ENCODE measurements at places on chromosomes 6 and 20.

- DNase-seq: no peak
Observed at GRCh38 chr6:78614961-78615360, 252.4 kb upstream of the IRAK1BP1 start.

DNA sequence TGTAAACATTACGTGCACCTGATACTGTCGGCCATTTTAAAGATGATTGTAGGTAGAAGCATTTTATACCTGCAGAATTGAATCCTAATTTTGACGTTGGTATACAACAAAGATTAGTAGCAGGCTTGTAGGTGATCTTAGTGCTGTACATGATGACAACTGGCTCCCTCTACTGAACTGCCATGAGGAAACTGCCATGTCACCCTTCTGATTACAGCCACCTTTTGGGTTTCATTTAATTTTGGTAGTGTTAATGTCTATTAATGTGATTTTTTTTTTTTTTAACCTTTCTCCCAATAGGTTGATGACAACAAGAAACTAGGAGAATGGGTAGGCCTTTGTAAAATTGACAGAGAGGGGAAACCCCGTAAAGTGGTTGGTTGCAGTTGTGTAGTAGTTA lies 2.3 kb downstream of the RPS12 start:
- DNase-seq: no peak

DNA sequence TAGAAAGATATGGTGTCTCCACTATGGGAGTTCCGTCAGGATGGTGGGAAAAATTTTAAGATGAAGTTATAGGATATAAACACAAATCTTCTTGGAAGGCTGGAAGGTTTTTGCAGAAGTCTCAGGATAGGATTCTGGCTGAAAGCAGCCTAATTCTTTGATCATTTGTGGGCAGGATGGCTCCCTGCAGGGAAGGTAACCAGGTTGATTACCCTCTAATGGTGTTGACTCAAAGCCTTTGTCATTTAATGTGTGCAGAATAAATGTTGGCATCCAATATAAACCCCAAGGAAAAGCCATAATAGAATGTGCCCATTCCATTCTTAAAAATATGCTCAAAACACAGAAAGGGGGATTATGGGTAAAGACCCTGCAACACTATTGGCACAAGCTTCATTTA lies 204.3 kb downstream of the EPM2A start:
- no peak for DNase-seq

GRCh38 chr6:116651916-116652315 lies 16.6 kb downstream of the ZUP1 start:
- DNase-seq: no peak

- DNase-seq: no peak
Observed at GRCh38 chr20:23245553-23246181, 104.9 kb upstream of the NXT1 start.

- no peak for DNase-seq
Observed at GRCh38 chr6:137217801-137218472, 1.2 kb downstream of the IFNGR1 start.

- DNase-seq: no peak
Observed at GRCh38 chr6:168618546-168619315, 177.7 kb downstream of the SMOC2 start.

- DNase-seq: no peak
Observed at GRCh38 chr20:60101201-60101890, 143.1 kb downstream of the CDH26 start.

DNA sequence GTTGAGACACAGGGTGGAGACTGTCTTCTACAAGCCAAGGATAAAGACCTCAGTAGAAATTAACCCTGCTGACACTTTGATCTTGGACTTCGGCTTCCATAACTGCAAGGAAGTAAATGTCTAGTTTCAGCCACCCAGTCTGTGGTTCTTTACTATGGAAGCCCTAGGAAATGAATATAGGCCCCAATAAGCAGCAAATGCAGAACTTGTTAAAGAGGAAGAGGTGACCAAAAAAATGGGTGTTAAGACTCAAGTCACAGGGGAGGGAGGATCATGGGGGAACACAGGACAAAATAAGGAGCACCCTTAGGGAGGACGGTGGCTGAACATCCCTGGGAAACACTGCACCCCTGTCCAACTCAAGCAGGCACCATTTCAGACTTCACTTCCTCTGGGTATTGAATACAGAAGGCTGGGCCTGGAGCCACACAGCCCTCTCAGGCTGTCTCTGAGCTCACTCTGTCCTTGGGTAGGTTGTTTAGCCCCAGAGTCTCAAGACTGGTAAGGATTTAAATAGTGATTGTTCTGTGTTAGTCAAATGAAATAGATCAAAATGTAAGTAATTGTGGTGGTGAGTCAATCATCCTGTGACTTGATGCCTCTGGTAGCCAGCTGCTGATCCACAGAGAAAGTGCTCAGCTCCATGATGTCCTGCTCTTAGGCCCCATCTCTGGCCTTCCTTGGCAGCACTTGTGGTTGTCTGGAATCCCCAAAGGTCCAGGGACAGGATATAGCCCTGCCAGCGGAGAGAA lies 30.5 kb upstream of the SIRPD start:
- DNase-seq: no peak

GRCh38 chr20:61439251-61439650 lies 187.2 kb downstream of the CDH4 start:
- DNase-seq: no peak

DNA sequence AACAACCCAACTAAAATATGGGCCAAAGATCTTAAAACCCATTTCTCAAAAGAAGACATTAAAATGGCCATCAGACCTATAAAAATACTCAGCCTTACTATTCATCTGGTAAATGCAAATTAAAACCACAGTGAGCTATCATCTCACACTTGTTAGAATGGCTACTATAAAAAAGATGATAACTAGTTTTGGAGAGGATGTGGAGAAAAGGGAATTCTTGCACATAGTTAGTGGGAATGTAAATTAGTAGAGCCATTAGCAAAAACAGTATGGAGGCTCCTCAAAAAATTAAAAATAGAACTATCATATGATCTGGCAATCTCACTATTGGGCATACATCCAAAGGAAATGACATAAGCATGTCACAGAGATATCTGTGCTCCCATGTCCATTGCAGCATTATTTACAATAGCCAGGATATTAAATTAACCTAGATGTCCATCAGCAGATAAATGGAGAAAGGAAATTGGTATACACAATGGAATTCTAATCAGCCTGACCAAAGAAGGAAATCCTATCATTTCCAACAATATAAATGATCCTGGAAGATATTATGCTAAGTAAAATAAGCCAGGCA lies 2.9 kb downstream of the SIRPB1 start:
- no peak for DNase-seq

DNA sequence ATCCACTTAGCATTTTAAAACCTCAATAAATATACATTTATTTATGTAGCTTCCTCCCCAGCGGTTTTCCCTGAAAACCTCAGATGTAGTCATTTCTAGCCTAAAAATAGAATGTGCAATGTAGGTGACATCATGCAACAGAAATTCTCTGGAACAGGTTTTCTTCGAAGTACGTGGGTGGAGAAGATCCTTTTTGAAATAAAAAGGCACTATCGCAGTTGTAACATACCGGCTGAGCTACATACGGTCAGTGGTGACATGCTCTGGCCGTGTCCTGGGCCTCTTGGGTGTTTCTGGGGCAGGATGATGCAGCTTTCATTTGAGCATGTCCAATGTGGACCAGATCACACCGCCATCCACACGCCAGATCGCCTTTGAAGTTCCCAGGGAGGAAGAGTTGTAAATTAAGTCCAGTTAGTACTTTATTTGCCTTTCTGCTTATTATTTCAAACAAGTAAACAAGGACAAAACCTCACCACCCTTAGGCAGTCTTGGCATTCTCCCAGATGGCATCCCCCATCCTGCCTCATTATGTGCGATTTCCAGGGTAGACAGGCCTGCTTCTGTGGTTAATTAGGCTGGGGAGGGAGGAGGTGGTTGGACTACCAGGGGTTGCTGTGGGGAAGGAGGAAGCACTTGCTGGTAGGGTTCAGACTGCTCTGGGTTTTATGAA lies 109.5 kb upstream of the CLDN20 start:
- no peak for DNase-seq

DNA sequence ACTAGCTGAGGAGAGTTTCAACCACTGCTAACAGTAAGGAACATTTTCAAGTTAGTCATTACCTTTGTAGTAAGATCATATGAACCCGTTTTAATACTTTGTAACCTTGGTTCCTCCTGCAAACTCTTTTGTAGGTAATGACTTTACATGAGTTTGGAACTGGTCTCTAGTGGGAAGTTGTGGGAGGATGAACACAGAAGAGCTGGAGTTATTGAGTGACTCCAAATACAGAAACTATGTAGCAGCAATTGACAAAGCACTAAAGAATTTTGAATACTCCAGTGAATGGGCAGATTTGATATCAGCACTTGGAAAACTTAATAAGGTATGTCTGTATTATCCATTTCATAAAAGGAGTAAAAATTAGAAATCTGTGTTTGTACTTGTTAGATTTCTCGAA lies 29.3 kb downstream of the DOP1A start:
- no peak for DNase-seq

DNA sequence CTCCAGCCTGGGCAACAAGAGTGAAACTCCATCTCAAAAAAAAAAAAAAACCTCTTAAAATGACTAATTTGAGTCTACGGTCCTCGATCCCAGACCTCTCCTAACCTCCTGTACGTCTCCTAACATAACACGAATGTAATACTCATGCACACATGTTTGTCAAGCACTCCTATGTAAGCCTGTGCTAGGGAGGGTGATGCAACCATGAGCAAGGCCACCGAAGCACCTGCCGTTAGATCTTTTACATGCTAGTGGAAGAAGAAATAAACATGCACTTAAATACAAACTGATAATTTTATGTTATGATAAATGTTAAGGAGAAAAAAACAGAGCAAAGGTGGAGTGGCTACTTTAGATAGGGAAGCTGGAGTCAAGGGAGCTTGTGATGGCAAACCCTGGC lies 72.3 kb upstream of the BEND3 start:
- DNase-seq: no peak

- no peak for DNase-seq
Observed at GRCh38 chr6:29850011-29850553, 22.5 kb downstream of the HLA-G start.

GRCh38 chr6:21823371-21823770 lies 229.8 kb downstream of the SOX4 start:
- DNase-seq: no peak

DNA sequence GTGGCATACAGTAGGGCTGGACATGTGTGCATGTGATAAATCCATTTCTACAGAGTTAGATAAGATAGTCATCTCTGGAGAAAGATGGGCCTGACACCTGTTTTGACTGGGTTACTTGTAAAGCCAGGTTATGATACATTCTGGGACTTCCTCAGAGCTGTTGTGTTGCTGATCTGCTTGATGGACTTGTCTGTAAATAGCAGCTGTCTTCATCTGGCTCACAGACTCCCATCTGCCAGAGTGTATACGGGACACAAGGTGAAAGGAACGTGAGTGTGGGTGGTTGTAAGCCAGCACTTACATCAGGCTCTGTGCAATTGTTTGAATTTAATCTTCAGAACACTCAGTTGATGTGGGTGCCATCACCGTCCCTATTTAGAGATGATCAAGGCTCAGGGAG lies 49.8 kb downstream of the ZDHHC14 start:
- DNase-seq: no peak

DNA sequence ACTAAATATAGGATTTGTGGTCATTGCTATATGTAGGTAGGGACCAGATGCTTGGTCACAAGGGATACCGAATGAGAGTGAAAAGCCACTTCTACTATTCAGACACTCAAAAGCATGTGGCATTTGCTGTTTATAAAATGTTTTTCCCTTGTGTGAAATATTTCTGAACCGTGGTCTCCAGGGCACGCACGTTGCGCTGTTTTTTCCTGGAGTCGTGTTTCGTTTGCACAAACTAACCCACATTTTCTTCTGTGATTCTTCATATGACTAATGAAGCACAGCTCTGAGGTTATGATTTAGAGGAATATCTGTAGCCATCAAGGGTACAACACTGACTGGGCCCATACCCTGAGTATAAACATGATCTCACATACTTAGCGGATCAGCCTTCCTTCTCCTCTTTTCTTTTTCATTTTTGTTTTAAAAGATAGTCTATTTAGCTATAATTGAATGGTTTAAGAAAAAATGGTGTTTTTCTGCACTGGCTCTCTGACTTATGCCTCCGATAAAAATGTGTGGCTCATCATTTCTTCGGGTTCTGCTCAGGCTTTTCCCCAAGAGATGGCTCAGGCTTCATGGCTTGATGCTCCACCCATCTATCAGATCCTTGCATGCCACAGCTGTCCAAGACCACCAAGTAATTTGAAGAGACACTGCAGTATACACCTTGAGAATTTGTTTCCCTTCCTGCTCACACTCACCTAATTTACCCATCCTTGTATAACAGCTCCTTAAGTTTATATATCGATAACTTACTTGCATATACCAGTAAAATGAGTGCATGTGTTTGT lies 59.9 kb upstream of the HBS1L start:
- no peak for DNase-seq

DNA sequence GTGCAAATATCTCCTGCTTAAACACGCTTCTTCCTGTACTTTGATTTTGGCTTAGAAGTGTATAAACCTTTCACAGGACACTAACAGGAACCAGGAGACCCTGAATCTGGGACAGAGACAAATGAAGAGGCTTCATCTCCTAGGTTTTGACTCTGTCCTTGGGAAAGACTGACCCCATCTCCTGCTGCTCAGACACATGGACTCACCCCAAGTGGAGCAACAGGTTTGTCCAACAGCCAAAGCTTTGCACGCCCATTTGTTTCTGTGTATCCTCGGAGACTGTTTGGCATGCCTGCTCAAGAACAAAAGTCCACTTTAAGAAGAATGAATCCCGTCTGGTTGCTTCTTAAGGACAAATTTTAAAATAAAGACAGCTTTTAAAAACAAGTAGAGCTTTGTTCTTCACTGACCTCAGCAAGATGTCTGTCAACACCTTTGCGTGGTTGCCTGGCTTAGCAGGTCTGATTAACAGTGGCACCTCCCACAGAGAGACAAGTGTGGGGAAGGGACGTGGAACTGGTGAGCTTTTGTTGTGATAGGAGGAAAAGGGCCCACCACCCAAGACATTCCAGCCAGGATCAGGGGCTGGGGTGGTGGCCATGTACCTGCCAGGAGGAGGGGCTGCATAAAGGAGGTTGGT lies 202.6 kb downstream of the SOD2 start:
- DNase-seq: no peak

- no peak for DNase-seq
Observed at GRCh38 chr6:15481390-15482291, 181.2 kb downstream of the DTNBP1 start.

DNA sequence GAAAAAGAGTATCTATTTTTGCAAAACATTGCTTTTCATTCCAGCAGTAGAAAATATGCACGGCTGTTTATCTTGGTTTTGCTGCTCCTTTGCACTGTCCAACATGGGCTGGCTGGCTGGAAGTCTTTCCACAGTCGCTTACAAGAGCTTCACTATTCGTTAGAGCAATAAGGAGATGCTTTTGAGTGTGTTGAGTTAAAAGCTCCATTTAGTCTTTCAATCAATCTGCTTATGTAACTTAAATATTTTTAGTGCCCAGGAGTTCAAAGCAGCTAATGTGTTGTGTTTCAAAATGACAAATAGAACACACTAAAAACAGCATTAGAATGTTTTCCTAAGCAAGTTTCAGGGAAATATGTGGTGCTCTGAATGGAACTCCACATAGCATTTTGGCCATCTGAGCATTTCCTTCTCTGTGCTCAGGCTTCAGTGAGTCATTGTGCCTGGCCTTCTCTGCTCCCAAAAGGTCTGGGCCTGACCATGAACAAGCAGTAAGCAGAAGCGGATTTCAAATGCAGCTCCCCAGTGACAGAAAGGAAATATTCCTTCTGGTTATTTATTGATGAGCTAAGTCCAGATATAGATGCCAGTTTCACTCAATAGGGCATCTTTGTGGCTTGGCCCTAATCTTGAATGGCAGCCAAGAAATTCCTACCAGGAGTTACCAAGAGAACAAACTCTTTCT lies 580.3 kb downstream of the TENT5A start:
- DNase-seq: peak; percentile 5

- no peak for DNase-seq
Observed at GRCh38 chr6:70838907-70839285, 118.0 kb downstream of the B3GAT2 start.

Data from left renal pelvis (tissue), 4 donors.